SK-N-SH treated with all-trans-retinoic acid at 6 μM for 48 hours (cell line): ENCODE measurements at places on chromosomes 4 and X.

DNA sequence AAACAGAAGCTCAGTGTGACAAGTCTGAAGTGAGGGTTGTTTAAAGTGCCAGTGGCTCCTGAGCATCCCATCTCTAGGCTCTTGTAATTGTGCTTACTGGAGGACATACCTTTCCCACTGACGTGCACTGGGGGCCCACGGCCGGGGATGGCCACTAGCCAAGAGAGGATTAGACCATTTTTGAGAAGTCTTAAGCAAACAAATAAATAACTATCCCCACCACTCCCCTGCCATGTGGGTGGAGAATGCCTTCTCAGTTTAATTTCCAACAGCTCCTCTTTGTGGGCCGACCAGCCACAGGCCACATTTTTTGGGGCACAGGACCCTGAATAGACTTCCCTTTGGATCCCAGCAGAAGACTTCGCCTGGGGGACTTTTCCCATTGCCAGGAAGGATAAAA, 125.0 kb upstream of the MSX1 start:
- ATAC-seq: no peak

DNA sequence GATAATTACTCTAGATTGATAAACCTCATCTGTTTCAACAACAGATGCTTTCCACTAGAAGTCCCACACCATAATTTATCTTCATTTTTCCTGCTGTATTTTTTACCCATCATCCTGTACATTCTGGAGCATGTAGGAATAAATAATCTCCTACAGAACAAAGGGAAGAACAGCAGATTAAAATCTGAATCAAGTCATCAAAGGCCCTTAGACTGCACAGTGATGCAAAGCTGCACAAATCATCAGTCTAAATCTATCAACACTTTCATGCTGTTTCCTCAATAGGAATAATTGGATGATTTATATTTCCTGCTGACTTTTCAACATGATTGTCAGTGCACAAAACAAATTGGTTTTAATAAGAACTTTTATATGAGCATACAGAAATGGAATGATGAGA, 1143.9 kb downstream of the STIM2 start:
- ATAC-seq: no peak

DNA sequence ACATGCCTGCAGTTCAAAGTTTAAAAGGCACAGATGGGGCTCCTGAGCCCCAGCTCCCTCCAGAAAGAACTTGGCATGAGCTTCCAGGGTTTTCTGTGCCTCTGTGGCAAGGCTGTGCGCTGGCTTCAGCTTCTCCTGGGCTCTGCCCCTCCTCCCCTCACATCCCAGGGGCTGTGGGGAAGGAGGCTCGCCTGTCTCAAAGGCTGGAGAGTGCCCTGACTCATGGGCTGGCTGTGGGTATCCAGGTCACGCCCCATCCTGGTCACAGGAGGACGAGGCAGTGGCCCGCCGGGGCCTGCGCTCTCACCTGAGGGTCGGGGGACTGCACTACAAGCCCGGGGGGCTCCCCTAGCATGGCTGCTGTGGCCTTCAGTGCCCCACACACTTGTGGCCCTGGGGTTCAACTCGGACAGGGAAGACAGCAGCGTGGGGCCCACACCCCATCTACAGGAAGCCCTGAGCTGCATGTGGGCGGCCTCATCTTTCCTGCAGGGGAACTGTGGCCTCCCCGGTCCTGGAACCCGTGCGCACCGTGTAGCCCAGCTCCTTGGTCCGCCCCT, 17.9 kb downstream of the LRPAP1 start:
- no peak for ATAC-seq

- no peak for ATAC-seq
These were observed 95.2 kb downstream of the GPAT3 start for GRCh38 chr4:83631066-83631465.

- ATAC-seq: no peak
These were observed 61.1 kb upstream of the RAB33B start for GRCh38 chr4:139392797-139393196.

- ATAC-seq: peak; percentile 67
These were observed 37.9 kb downstream of the PDGFC start for GRCh38 chr4:156933633-156934258.

GRCh38 chrX:11188664-11189063, 77.5 kb downstream of the HCCS start:
- peak; percentile 76 for ATAC-seq

DNA sequence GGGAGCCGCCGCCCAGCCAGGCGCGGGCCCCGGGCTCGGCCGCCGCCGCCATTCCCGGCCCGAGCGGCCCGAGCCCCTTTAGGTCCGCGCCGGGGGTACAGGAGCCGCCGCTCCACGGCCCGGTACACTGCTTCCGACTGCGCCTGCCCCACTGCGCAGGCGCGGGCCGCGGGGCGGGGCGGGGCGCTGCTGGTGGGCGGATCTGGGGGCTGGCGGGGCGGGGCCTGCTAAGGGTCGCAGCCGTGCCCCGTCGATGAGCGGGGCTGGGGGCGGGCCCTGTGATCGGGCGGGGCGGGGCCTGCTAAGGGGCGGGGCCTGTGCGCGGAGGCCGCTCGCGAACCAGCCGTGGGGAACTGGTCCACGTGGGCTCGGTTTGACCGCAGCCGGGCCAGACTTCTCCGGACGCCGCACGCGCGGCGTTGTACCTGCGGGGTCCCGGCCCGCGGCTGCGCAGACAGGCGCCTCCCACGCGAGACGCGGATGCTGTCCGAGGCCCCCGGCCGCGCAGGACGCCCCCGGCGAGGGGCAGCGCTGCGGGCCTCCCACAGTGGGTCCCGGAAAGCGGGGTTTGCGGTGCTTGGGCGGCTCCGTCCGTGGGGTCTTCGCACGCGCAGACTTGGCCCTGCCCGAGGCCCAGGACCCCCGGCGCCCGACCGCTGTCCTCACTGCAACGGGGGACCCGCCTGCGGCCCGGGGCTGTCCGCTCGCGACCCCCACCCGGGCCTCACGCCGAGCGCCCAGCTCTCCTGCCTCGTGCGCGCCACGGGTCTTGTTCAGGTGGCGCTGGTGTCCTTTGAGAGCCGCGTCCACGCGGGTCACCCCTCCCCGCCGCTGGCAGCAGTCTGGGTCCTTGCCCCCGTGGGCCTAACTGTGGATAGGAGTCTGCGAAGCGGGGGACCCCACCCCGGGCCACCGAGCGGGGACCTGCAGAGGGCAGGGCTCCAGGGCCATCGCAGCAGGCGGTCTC, at the start of gene DGKQ:
Gene DGKQ, minus strand, starts transcription at position 139 of the 967 bp plus-strand sequence. Its CDS starts 87 bp downstream, at position 52.
- peak; percentile 87 for ATAC-seq

- no peak for ATAC-seq
These were observed 2.7 kb downstream of the N4BP2 start for GRCh38 chr4:40059362-40059761.

- peak; percentile 42 for ATAC-seq
These were observed 743 bp downstream of the NKAP start for GRCh38 chrX:119942831-119943184.

DNA sequence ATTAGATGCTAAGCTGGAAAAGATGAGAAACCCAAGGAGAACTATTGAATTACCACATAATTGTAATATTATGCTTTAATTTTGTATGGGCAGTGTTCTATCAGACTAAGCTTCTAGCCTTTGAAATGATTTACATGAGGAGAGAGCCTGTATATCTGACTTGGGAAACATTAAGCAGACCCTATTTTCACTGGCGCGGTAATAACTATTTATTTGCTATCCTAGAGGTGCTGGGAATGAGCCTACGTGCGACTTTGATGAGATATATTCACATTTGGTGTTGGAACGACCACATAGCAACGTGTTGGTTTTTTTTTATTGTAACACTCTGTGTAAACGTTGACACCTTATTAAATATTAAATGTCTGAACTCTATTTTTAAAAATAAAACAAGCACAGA, 80.5 kb downstream of the CLCN4 start:
- ATAC-seq: no peak

- ATAC-seq: no peak
These were observed 349.4 kb downstream of the FAT4 start for GRCh38 chr4:125663896-125664767.

- ATAC-seq: no peak
These were observed 89.9 kb downstream of the CORIN start for GRCh38 chr4:47747846-47748494.

DNA sequence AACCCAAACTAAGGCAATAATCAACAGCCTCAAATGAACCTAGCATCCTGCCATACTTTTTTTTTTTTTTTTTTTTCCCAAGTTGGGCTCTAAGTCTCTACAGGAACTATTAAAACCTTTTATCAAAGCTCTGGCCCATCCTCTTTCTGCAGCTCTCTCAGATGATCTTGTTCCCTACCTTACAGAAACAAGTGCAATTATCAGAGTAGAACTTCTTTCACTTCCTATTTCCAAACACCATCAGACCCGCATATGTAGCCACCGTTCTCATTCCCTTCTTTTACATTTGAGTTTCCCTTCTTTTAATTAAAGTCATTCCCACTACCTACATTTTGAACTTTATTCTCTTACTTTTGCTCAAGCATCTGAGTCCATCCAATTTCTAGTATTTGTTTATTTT, 690.6 kb downstream of the DMD start:
- no peak for ATAC-seq
